ENCODE measurements at places on chromosomes 2 and 18.

DNA sequence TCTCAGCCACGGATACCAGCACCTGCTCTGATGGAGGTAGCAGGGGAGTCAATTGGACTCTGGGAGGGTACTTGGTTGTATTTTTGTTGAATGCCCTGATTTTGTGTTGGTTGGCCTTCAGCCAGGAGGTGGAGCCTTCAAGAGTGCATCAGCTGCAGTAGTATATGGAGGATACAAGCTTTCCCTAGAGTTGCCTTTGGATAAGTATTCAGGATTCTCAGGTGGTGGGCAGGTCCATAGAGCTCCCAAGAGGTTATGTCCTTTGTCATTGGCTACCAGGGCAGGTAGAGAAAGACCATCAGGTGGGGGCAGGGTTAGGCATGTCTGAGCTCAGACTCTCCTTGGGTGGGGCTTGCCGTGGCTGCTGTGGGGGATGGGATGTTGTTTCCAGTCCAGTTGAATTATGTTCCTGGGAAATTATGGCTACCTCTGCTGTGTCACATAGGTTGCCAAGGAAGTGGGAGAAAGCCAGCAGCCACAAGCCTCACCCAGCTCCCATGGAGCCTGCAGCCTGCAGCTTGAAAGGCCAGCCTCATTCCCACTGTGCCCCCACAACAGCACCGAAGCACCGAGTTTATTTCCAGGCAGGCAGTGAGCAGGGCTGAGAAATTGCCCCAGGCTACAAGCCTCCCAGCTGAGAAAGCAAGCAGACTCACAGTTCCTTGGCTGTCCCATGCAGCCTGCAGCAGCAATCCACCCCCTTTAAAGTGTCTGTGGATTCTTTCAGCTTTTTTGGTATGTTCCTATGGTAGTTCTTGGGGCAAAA, 38.6 kb upstream of the CHST9 start:
- DNase-seq: no peak

DNA sequence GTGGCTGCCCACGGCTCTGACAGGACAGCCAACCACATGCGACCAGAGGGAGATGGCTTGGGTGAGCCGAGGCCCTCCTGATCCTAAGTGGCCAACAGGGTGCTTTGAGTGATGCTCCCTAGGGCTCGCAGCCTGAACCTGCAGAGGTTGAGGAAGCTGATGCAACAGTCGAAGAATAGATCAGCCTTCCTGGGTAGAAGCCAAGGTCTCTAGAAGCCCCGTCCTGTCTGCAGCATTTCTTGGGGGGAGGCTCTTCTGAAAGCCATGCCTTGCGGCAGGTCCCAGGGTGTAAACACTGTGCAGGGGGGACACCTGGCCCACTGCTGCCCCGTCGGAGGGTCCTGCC, 136.4 kb downstream of the HDAC4 start:
- DNase-seq: no peak

DNA sequence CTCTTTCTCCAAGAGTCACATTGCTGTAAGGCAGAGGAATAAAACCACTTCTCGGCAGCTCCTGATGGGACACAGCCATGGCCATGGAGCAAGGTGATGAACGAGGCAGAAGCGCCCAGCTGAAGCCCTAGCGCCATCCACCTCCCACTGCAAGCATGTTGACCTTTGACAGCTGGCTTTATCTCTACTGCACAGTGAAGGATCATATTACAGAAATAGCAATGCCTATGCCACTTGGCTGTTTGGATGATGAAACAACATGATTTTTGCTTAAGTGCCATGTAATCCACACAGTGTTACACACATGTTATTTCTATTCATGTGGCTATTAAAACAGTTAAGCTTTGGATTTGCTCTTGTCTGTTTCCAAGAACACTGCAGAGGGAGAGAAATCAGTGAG, 167.7 kb downstream of the VAPA start:
- peak; percentile 61 for DNase-seq

- DNase-seq: no peak
These were observed 83.9 kb downstream of the LYPD1 start for GRCh38 chr2:132586101-132586511.

DNA sequence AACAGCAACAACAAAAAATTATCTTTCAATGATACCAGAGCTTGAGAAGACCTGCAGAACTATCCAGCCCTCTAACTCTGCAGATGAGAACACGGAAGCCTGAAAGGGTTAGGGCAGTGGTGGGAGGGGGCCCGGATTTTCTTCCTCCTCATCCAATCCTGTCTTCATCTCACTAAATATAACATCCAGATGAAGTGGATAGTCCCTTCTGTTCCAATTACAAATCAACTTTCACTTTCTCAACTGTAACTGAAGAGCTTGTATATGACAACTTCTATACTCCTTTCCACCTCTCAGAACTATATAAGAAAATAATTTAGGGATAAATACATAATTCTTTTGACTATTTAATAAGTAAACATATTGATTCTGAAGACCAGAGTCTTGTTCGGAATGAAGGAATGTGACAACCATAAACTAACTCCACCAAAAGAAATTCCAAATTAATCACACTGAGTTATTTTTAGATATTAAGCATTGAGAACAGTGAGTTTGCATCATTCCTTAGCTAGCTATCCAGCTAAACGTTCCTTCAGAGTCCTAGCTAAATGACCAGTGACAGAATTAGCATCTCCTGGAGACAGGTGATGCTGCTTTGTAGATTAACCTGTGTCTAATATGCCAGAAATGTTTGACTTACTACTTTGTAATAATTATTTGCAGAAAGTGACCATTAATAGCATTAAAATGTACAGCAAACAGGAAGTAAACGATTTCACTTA, 32.7 kb downstream of the SFT2D3 start:
- DNase-seq: no peak

- DNase-seq: no peak
These were observed 23.6 kb upstream of the NEB start for GRCh38 chr2:151757861-151758260.
